GM12878 (cell line): ENCODE measurements at places on chromosomes 6 and 20. TPM values are rescaled to one million over a fixed set of nuclear protein-coding genes. Genes with fewer than 3 reads are reported as not detected.

The C20orf204 gene
- 15.7 and 17.9 TPM in 2 replicates for polyA plus RNA-seq

The DDO gene
- polyA plus RNA-seq, result not detected in 2 replicates

The KLC4 gene
- polyA plus RNA-seq, result 4.5 and 7.9 TPM in 2 replicates

The CHRNA4 gene
- polyA plus RNA-seq, result not detected in 2 replicates

The NKX2-4 gene
- polyA plus RNA-seq, result not detected in 2 replicates

The TMC2 gene
- not detected in 2 replicates for polyA plus RNA-seq

The GPR6 gene
- not detected in 2 replicates for polyA plus RNA-seq

The SIRPB2 gene
- not detected in 2 replicates for polyA plus RNA-seq

The HFE gene
- 0.88 and 1.3 TPM in 2 replicates for polyA plus RNA-seq

The RIMS4 gene
- 0.02 TPM in 1 of 2 replicates, not detected in the other for polyA plus RNA-seq

The RAB44 gene
- 0.05 TPM in 2 replicates for polyA plus RNA-seq

The SESN1 gene
- polyA plus RNA-seq, result 6.0 and 8.3 TPM in 2 replicates

The REV3L gene
- 22.5 and 26.2 TPM in 2 replicates for polyA plus RNA-seq

The HCK gene
- polyA plus RNA-seq, result 16.8 and 17.2 TPM in 2 replicates

The AGER gene
- 2.2 and 2.7 TPM in 2 replicates for polyA plus RNA-seq

The CALHM5 gene
- polyA plus RNA-seq, result not detected in 2 replicates

The PERP gene
- polyA plus RNA-seq, result 1.9 and 2.4 TPM in 2 replicates

The KIAA1755 gene
- not detected in 2 replicates for polyA plus RNA-seq

The OOEP gene
- not detected in 2 replicates for polyA plus RNA-seq

The EYA2 gene
- not detected in 2 replicates for polyA plus RNA-seq

The DDX43 gene
- not detected in 2 replicates for polyA plus RNA-seq

The SYCP2L gene
- 0.12 TPM in 1 of 2 replicates, not detected in the other for polyA plus RNA-seq

The IFNGR1 gene
- 95.2 and 101 TPM in 2 replicates for polyA plus RNA-seq

The ECT2L gene
- polyA plus RNA-seq, result 0.02 and 0.09 TPM in 2 replicates

The SIRPD gene
- 0.60 and 0.99 TPM in 2 replicates for polyA plus RNA-seq

The CD2AP gene
- polyA plus RNA-seq, result 16.0 and 18.8 TPM in 2 replicates

The IRF4 gene
- 290 and 297 TPM in 2 replicates for polyA plus RNA-seq

The GRM1 gene
- 0.25 TPM in 1 of 2 replicates, not detected in the other for polyA plus RNA-seq

The NNAT gene
- polyA plus RNA-seq, result 0.41 and 0.42 TPM in 2 replicates

The CNKSR3 gene
- polyA plus RNA-seq, result not detected in 2 replicates

The BEND6 gene
- polyA plus RNA-seq, result 2.4 and 2.8 TPM in 2 replicates

The PSMB8 gene
- 534 and 538 TPM in 2 replicates for polyA plus RNA-seq

The OSTM1 gene
- 8.3 and 8.6 TPM in 2 replicates for polyA plus RNA-seq

The POM121L2 gene
- polyA plus RNA-seq, result not detected in 2 replicates

The RSPO4 gene
- not detected in 2 replicates for polyA plus RNA-seq

The ZSCAN12 gene
- polyA plus RNA-seq, result 4.1 and 4.2 TPM in 2 replicates

The HUS1B gene
- 0.25 and 0.86 TPM in 2 replicates for polyA plus RNA-seq

The CPXM1 gene
- 0.61 and 0.78 TPM in 2 replicates for polyA plus RNA-seq

The GATA5 gene
- not detected in 2 replicates for polyA plus RNA-seq

The TPD52L2 gene
- 67.7 and 71.0 TPM in 2 replicates for polyA plus RNA-seq

The MLN gene
- not detected in 2 replicates for polyA plus RNA-seq

The CARMIL1 gene
- polyA plus RNA-seq, result 15.4 and 17.7 TPM in 2 replicates

The MUC21 gene
- not detected in 2 replicates for polyA plus RNA-seq

The LY6G6C gene
- not detected in 2 replicates for polyA plus RNA-seq

The TRIM31 gene
- polyA plus RNA-seq, result 0.11 TPM in 1 of 2 replicates, not detected in the other

The OTOR gene
- not detected in 2 replicates for polyA plus RNA-seq

The SLC17A2 gene
- polyA plus RNA-seq, result not detected in 2 replicates

The MCCD1 gene
- not detected in 2 replicates for polyA plus RNA-seq

The LIME1 gene
- polyA plus RNA-seq, result 119 and 124 TPM in 2 replicates

The TUBB2A gene
- polyA plus RNA-seq, result 39.0 and 39.5 TPM in 2 replicates

The TPBG gene
- 0.66 and 0.82 TPM in 2 replicates for polyA plus RNA-seq

The LIN28B gene
- polyA plus RNA-seq, result 0.03 TPM in 1 of 2 replicates, not detected in the other

The PABPC1L gene
- 6.8 and 8.6 TPM in 2 replicates for polyA plus RNA-seq

The EPPIN gene
- not detected in 2 replicates for polyA plus RNA-seq

The ROMO1 gene
- 505 and 547 TPM in 2 replicates for polyA plus RNA-seq

The DBNDD2 gene
- polyA plus RNA-seq, result 0.21 TPM in 1 of 2 replicates, not detected in the other

The C20orf96 gene
- polyA plus RNA-seq, result 6.3 and 7.5 TPM in 2 replicates

The RPP21 gene
- 55.9 and 59.2 TPM in 2 replicates for polyA plus RNA-seq

The PTCRA gene
- polyA plus RNA-seq, result 0.20 and 0.24 TPM in 2 replicates
